ENCODE measurements at places on chromosomes 7 and 10.

DNA sequence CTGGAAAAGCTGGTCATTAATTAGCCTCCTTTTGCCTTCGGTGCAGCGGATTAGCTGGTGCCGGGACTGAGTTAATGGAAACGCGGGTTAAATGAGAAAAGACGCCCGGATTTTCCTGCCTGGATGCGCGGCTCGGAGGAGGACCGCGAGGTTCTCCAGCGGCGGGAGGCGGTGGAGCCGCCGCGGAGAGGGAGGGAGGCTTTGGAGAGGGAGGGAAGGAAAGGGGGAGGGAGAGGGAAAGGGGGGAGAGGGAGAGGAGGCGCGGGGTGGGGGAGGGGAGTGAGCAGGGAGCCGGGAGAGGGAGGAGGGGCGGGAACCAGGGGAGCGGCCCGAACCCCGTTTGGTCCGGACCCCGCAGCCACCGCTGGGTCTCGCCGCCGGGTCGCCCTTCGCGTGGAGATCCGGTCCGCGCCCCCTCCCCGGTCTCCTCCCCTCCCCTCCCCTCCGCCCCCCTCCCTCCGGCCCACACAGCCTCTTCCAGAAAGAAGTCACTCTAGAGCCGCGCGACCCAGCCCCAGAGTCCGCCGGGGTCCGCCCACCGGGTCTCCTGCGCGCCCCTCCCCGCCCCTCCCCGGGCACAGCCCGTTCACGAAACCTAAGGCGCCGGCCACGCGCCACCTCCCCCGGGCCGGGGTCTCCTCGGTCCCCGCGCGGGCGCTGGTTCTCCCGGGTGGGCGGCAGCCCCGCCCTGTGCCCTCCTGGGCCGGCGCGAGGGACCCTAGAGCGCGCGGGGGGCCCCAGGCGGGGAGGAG is 347.5 kb downstream of the DNAJB6 start:
- DNase-seq, result peak; percentile 95

DNA sequence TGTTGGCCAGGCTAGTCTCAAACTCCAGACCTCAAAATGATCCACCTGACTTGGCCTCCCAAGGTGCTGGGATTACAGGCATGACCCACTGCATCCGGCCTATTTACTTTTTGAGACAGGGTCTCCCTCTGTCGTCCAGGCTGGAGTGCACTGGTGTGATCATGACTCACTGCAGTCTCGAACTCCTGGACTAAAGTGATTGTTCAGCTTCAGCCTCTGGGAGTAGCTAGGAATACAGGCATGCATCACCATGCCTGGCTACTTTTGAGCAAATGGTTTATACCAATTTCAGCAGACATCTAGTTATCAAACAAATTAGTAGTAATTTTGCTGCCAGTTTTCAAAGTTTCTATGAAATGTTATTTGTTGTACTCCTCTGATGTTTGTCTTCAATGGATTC is 2.2 kb upstream of the WAC start:
- DNase-seq, result no peak

GRCh38 chr7:48311464-48312100 is 140.3 kb downstream of the ABCA13 start:
- no peak for DNase-seq

- DNase-seq, result no peak
Observed at GRCh38 chr7:101125989-101126650, 784 bp upstream of the SERPINE1 start.

DNA sequence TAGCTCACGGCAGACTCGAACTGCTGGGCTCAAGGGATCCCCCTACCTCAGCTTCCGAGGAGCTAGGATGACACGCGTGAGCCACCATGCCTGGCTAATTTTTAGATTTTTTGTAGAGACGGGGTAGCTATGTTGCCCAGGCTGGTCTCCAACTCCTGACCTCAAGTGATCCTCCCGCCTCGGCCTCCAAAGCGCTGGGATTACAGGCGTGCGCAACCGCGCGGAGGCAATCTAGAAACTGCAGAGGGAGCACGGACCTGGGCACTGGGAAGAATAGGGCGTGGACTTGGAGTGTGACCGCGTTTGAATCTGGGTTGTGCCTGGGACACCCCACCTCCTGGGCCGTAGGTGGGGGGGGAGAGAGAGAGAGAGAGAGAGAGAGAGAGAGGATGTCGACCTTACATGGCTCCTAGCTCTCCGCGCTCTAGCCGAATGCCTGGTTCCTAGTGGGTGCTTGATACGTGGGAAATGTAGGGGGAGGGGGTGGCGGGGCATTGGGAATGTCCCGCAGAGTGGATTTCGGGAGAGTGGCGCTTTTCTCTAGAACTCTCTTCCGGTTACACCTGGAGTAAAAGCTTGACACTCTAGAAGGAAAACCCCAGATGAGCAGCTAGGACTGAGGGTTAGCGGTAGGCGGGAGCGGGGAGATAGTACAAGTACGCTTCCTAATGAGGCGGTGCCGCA is 1.2 kb upstream of the MAP3K8 start:
- DNase-seq, result peak; percentile 43

DNA sequence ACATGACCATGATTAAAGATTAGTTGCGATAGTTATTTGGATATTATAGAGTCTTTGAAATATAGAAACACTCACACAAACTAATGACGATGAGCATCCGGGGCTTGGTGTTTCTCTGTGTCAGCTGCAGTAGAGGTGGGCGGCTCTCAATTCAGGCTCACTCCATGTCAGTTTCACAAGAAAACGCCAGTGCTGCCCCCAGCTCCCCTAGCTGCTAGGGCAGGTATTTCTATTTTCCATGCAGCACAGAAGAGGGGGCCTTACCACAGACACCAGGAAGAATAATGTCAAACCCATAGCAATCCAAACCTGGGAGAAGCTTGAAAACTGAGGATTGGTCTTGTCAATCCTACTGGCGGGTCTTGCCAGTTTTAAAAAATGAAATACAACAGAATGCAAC is 197.1 kb downstream of the PHTF2 start:
- DNase-seq, result peak; percentile 80

Data from H7 (cell line).